ENCODE measurements at places on chromosomes 7 and 10. TPM values are rescaled to one million over a fixed set of nuclear protein-coding genes. Genes with fewer than 3 reads are reported as not detected.

The OR2A1 gene
- total RNA-seq = 0.05 TPM

The TNRC18 gene
- 63.0 TPM for total RNA-seq

The AGBL3 gene
- total RNA-seq = 7.8 TPM

- DNase-seq = no peak
These were observed 8.8 kb downstream of the BLVRA start for GRCh38 chr7:43767311-43767710.

GRCh38 chr10:60732807-60733516, 45.3 kb upstream of the CDK1 start:
- DNase-seq = no peak
